ENCODE measurements at places on chromosomes 5 and 9.

- DNase-seq, result no peak
Observed at GRCh38 chr9:36401164-36401740, 1.2 kb upstream of the RNF38 start.

- no peak for DNase-seq
Observed at GRCh38 chr9:21413624-21414023, 4.7 kb downstream of the IFNA8 start.

DNA sequence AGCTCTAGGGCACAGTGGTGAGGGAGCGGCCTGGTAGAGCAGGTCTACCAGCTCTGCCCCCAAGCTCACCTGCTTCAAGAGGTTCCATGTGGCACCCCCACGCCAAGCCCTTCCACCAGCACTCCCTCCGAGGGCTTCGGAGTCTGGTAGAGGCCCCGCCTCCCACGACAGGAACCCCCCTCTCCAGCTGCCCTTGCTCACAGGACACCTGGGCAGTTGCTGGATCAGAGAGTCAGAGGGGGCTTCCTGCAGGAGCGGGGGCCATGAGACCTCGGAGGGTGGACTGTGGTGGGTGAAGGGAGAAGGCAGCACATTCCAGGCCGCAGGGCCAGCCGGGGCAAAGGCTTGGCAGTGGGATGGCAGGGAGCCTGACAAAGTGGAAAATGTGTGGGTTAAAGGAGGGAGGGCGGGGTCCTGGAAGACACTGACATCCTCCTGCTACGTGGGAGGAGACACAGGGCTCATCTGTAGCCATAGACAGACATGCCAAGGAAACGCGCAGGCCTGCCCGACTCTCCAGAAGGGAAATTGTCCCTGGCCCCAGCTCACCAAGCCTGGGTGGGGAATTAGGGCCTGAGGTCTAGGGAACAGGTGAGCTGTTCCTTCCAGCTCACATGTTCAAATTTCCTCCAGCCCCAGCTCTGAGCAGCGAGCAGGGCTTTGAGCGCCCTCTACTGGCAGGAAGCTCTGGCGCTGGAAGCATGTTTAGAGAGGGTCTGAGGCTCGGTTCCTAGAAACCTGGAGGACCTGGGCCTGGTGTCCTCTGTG lies 74.2 kb downstream of the NTNG2 start:
- DNase-seq, result peak; percentile 86

DNA sequence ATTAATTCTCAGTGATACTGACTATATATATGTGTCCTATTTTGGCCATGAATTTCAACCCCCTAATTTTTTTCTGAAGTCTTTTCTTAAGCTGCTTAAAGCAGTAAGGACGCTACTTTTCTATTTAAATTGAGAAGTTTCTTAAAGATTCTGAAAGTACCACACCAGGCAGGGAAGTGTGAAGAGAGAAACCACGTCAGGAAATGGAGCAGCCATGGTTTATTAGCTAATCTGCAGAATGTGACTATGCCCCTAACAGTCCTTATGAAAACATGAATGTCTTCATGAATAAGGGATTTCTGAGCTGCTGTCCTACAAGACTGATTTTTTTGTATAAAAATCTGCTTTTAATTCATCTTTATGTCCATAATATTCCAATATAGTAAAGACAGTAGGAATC lies 1724.3 kb upstream of the C9orf72 start:
- no peak for DNase-seq

DNA sequence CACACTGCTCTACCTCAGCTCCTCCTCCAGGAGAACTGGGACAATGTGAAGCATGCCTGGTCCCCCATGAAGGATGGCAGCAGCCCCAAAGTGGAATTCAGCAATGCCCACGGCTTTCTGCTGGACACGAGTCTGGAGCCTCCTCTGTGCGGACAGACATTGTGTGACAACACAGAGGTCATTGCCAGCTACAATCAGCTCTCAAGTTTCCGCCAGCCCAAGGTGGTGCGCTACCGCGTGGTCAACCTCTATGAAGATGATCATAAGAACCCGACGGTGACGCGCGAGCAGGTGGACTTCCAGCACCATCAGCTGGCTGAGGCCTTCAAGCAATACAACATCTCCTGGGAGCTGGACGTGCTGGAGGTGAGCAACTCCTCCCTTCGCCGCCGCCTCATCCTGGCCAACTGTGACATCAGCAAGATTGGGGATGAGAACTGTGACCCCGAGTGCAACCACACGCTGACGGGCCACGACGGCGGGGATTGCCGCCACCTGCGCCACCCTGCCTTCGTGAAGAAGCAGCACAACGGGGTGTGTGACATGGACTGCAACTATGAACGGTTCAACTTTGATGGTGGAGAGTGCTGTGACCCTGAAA lies 34.1 kb downstream of the PAPPA start:
- no peak for DNase-seq

DNA sequence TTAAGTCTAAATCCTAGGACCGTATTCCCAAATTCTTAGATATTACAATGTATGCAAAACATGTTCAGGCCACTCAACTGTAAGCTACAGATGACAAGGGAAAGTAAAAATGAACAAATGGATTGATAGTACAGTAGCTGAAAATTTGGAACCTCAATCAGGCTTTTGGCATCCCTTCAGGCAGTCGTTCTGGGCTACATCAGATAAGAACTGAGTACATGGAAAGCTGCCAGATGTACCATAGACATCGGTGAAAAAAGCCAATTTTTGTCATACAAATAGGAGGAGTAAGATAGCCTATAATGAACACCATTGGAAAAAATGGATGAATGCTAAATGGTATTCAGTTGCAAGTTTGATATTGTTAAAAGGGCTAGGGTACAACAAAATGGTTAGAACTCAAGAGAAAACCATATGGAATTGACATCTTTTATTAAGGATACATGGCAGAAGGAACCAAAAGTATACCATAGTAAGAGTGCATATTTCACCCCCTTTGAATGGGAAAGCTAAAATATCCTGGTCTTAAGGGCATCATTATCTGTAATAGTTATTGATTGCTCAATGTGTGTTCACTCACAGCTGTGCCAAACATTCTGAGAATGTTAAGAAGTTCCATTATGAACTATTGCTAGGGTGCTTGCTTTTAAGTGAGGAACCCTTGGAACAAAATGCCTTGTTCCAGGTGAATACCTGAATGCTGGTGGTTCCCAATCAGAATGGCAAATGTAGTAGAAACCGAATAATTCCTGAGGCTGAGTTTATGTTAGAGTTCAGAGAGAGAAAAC lies 86.4 kb downstream of the NR3C1 start:
- DNase-seq, result no peak

DNA sequence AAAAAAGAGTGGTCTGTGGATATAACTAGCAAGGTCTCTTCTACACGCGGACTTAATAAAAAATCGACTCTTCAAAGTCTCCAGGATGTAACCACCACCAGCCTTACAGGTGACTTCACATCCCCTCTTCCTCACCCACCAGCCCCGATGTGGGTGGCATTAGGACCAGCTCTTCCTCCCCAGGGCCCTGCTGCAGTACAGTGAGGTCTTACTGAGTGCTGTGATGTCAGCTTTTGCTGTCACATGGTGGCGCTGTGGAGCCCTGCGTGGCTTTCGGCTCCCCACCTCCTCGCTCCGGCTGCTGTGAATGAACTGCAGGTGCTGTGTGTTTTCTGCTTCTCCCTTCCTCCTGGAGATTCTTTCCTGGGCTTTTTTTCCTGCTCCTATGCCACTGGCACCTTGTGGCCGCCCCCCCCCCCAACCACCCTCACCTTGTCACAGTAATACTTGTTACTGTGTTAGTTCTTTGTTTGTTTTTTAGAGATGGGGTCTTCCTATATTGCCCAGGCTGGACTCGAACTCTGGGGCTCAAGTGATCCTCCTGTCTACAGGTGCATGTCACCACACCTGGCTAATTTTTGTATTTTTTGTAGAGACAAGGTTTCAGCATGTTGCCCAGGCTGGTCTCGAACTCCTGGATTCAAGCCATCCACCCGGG lies 15.8 kb upstream of the RAPGEF1 start:
- peak; percentile 88 for DNase-seq

- DNase-seq, result no peak
Observed at GRCh38 chr5:178423431-178423830, 166.8 kb downstream of the COL23A1 start.

- no peak for DNase-seq
Observed at GRCh38 chr5:143893638-143894037, 81.7 kb downstream of the HMHB1 start.

- DNase-seq, result no peak
Observed at GRCh38 chr5:79008362-79008761, 23.3 kb upstream of the ARSB start.

DNA sequence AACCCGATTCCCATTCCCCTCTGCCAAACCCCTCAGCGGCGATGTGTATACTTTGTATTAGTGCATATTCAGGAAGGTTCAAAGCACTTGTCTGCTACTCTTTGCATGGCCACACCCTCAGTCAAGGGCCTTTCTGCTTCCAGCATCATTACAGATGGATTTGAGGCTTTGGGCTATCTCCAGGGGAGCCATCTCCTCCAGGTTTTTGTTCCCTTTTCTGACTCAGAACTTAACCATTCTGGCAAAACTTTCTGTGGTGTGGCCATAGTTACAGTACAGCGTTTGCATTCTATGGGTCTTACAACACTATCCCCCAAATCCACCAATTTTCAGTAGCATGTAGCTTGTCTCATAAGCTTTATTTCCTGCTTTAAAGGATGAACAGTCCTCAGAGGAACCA lies 36.0 kb upstream of the SVEP1 start:
- no peak for DNase-seq

DNA sequence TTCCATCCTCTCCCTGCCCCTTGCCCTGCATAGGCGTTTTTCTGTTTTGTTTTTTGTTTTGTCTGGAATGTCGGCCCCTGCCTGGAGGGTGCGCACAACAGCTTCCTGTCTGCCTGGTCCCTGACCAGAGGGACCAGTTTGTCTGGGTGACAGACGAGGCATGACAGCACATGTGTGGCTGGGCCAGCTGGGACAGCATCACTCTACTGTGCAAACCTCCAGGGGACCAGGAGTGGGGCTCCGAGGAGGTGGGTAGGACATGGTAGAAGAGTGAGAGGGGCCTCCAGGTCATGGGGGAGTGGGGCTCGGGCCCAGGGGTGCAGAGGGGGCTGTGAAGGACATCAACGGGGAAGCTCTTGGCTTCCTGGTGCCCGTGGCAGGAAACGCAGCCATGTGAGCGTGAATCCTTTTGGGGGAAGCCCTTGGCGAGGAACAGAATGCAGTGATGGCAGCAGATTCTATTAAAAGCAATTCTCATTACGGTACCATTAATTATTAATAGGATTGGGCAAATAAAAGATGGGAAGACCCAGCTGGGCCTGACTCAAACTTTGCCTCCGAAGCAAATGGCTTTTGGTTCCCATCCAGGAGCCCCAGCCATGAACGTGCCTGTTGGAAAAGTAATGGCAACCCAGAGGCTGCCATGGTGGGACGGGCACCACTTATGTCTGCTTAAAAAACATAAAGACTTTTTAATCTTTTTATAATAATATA lies 184.4 kb upstream of the IER5L start:
- no peak for DNase-seq

GRCh38 chr5:35741971-35742370 lies 114.7 kb upstream of the IL7R start:
- DNase-seq, result no peak

DNA sequence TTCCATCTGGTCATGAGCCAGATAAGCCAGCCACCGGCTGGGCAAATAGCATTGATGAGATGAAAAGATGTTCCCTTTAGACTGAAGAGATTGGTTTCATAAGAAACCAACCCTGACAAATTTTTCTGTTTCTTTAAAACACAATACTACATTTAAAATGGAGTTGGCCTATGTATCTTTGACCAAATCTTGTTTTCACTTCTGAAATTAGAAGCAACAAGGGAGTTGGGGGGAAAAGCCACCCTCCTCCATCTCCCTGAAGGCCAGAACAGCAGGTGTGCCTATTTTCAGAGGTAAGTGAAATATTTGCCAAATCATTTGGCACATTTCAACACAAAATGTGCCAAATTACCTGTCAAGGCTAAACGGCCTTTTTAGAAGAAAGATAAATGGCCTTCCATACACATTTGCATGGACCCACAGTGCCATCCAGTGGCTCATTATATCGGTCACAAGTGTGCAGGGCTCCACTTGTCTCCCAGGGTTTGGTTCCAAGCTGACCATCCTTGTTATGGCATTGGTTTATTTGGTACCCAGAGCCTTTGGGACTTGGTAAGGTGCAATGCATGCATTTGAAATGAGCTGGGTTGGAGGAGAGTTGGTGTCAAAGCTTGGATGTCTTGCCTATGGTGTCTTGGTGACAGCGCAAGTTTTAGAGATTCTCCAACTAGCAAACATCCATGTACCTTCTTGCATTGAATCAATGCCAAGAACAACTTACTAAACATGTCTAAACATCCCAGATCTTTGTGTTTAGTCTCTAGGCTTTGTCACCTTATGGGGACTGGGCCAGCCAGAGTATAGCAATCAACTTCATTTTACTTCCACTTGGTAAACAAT lies 372.0 kb upstream of the KIF2A start:
- DNase-seq, result no peak

DNA sequence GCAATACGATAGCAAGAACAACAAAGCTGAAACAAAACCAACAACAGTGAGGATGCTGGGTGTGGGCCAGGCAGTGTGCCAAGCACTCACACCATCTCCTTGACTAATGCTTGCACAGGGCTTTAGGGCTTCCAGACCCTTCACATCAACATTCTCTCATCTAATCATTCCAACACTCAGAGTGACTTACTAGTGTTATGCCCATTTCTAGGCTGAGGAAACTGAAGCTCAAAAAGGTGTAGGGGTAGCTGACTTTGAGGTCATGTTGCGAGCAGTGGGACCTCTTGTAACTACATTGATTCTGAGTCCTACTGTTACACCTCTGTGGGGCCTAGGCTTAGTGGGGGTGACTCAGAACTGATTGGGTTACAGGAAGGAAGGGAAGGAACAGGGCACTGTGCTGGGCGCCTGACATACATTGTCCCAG lies 9.7 kb downstream of the ANGPTL2 start:
- DNase-seq, result no peak

- DNase-seq, result no peak
Observed at GRCh38 chr9:112872019-112872418, 18.7 kb downstream of the SLC46A2 start.

DNA sequence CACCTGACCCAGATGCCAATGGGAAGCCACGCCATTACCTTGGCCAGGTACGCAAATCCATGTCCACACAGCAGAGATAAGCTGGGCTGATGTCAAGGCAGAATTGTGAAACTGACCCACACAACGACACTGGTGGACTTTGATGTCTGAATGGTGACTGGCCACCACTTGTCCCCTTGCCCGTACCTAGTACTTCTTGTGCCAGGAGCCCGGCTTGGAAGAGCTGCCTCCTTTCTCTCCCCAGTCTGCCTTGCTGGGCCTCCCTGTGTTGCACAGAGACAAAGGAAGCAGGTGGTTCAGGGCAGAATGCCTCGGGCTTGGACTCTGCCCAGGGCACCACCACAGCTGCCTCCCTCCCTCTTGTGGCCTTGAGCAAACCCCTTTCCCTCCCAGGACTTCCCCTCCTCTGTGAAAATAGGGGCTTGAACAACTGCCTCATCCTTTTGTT lies 23.3 kb downstream of the PTGES2 start:
- no peak for DNase-seq

Data from upper lobe of right lung (tissue), 1 donor.